ENCODE measurements at places on chromosomes 5 and 9. TPM values are rescaled to one million over a fixed set of nuclear protein-coding genes. Genes with fewer than 3 reads are reported as not detected.

DNA sequence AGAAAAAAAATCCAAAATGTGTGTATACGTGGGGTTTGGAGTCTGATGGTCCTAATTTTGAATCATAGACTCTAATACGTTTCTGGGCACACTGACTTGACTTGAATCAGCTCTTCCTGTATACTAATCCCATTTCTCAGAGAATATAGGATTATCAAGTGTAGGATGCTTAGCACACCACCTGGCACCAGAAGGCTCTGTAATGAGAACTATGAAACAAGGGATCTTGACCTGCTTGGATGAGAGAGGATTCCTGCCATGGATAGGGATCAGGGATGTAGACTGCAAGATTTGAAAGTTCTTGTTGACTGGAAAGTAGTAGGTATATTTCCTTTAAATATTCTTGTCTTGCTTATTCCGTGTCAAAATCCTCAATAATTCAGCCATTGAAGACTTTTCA lies 7.8 kb downstream of the HSPA4 start:
- no peak for DNase-seq

Gene OR13C5
- total RNA-seq, result not detected

DNA sequence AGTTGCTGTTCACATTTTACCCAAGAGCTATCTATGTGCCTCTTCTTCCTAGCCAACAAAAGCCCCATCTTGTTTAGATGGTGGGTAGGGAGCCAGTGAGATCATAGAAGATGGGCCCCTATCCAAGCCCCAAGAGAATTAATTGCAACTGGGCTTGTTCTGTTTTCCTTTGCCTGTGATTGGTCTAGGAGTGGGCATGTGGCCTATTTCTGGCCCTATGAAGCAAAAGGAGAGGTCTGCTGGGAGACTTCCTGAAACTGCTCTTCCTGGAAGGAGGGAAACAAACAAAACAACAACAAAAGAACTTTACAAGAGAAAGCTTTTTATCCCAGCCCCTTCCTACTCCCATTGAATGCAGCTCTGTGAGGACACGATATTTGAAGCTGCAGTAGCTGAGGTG lies 32.5 kb upstream of the ALDOB start:
- DNase-seq, result no peak

GRCh38 chr5:42057254-42057690 lies 132.2 kb downstream of the FBXO4 start:
- DNase-seq, result peak; percentile 60

Gene DMRT3
- not detected for total RNA-seq

DNA sequence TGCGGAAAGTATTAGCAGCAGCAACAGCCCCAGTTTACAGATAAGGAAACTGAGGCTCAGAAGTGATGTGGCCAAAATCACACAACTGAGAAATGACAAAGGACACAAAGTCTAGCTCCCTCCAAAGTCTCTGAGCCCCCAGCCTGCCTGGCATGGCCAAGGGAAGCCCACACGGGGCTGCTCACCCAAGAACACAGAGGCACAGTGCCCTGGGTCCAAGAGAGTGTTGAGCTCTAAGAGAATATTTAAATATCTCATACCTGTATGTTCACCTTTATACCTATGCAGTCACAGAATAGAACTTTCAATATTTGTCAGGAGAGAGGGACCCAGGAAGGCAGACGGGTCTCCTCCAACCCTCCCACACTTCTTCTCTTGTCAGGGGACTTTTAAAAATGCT lies 16.6 kb downstream of the VAV2 start:
- no peak for DNase-seq

DNA sequence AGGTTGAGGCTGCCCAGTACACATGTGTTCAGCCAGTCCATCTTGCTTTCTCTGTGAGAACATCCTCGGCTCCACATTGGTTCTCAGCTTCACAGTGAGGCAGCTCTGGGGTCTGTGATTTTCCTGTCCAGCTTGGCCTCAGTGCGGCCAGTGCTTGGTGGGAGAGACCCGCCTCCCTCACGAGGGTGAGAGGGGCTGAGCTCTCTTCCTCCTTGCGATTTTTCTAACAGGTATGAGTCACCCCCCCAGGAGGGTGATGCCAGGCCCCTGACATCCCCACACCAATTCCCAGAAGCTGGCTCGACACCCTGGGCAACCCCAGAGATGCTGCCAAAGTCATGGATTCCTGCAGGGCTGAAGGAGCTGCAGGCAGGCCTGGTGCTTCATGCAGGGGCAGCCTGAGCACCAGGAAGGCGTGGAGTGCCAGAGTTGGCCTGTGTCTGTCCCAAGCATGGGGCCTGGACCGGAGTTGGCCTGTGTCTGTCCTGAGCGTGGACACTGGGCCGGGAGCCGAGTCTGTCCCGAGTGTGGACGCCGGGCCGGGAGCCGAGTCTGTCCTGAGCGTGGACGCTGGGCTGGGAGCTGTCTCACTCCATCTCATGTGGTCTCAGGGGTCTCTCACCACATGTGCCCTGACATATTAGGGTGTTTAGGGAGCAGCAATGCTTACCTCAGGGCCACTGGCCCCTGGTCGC lies 408.6 kb upstream of the IRX4 start:
- DNase-seq, result no peak

Gene IFNA10
- not detected for total RNA-seq

- peak; percentile 71 for DNase-seq
Observed at GRCh38 chr9:132651259-132651658, 18.5 kb downstream of the DDX31 start.

DNA sequence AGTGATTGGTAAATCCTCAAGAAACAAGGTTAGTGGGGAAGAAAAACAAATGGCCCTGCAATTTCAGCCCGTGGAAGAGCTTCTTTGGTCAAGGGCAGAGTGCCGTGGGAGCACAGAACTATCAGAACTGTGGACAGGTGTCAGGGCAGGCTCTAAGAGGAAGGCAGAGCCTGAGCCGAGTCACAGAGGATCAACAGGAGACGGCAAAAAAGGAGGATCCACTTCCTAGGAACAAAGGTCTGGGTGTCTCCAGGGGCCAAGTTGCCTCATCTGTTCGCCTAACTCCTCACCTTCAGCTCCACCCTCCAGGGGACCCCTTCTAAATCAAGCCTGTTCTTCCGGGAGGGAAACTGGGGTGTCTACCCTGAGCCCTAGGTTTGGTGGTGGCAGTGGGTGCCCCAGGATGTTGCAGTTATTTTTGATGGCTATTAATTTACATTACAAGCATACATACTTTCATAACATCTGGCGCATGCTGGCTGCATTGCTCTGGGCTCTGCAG lies 88.0 kb downstream of the FEM1C start:
- no peak for DNase-seq

GRCh38 chr5:68318955-68319705 lies 103.6 kb downstream of the PIK3R1 start:
- peak; percentile 91 for DNase-seq

GRCh38 chr9:29208670-29209069 lies 1635.4 kb upstream of the C9orf72 start:
- DNase-seq, result no peak

- DNase-seq, result no peak
Observed at GRCh38 chr5:135231289-135231688, 167.7 kb downstream of the MACROH2A1 start.

DNA sequence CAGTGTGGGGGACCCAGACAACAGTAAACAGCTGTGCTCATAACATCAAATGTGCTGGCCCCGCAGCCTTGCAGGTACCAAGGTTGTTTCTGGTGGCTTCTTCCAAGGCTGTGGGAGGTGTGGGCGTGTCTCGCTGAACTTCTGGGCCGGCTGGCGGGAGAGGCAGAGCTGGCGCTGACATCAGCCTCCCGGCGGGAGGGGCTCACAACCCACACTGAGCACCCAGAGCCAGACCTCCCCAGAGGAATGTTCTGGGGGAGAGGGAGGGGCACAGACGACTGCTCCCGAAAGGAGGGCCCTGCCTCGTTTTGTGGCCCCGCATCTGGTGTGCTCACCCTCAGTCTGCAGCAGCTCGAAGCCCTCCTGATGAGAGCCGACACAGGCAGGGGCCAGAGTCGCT lies 6.9 kb upstream of the SLC12A7 start:
- DNase-seq, result no peak

DNA sequence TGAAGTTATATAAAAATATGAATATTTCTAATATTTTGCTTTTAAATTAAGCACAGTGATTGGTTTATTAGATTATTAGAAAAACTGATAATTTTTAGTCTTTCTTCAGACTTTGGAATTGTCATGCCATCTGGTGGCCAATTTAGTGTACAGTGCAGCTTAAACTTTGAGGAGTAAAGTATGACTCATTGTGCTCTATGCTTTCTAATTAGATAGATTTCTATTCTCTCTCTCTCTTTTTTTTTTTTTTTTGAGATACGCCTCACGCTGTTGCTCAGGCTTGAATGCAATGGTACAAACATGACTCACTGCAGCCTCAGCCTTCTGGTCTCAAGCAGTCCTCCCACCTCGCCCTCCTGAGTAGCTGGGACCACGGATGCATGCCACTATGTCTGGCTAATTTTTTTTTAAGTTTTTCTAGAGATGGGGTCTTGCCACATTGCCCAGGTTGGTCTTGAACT lies 42.1 kb upstream of the GPR21 start:
- peak; percentile 29 for DNase-seq

DNA sequence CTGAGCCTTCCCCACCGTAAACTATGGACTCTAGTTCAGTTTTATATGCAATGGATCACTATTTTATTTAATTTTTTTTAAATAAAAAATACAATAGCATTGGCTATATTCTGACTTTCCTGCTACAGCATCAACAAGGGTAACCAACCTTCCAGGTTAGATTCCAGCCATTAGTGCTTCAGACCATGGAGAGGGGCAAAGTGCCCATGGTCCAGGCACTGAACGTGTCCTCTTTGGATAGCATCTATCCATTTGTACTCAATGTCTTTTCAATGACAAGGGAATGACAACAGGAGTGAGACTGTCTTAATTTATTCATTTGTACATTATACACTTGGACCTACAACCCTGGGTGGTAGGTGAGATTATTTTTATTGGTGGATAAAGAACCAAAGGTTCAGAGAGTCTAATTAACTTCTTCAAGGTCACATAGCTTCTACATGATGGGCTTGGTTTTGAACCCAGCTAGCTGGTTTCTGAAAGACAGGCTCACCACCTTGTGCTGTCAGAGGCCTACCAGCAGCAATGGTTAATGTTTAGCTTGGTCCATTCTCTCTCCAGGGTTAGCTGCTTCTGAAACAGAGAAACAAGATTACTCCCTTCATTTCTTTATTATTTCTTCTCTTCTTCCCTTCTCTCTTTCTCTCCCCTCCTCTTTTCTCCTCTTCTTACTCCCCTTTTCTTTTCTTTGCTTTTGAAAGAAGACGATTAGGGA lies 11.5 kb downstream of the TMEM171 start:
- no peak for DNase-seq

Gene CDH9
- total RNA-seq, result not detected

DNA sequence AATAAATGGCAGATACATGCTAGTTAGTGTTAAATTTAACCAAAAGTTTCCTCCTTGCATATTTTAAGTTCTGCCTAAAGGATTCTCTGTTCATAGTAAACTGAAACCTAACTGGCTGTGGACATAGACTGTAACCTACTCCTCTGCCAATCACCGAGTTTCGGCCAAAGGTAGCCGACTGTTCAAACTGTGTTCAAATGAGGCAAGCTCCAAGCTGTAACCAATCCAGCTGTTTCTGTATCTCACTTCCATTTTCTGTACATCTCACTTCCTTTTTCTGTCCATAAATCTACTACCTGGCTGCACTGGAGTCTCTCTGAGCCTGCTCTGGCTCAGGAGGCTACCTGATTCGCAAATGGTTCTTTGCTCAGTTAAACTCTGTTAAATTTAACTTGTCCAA lies 44.1 kb downstream of the KCNV2 start:
- DNase-seq, result no peak

GRCh38 chr5:91787718-91788117 lies 404.6 kb upstream of the ARRDC3 start:
- DNase-seq, result no peak

Gene PCDHGA8
- total RNA-seq, result not detected

GRCh38 chr5:159178978-159179377 lies 30.4 kb downstream of the RNF145 start:
- peak; percentile 31 for DNase-seq

DNA sequence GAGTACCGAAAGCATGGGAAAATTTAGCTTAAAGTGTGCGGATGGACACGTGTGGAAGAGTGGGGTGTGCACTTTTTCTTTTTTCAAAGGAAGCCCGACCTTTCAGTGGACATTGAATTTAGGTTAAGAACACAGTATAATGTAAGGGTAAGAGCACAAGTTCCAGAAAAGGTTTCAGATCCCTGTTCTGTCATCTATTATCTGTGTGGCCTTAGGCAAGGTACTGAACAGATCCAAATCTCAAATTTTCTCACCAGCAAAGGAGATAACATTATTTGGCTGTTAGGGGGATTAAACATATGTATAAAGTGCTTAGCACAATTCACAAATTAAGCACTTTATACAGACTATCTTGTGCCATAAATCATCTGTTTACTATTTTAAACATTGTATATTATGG lies 441.0 kb downstream of the SPOCK1 start:
- no peak for DNase-seq

GRCh38 chr5:9160747-9161146 lies 385.1 kb downstream of the SEMA5A start:
- no peak for DNase-seq

- DNase-seq, result no peak
Observed at GRCh38 chr9:105887679-105888078, 193.3 kb downstream of the TMEM38B start.

- no peak for DNase-seq
Observed at GRCh38 chr9:132628746-132629145, 41.0 kb downstream of the DDX31 start.

DNA sequence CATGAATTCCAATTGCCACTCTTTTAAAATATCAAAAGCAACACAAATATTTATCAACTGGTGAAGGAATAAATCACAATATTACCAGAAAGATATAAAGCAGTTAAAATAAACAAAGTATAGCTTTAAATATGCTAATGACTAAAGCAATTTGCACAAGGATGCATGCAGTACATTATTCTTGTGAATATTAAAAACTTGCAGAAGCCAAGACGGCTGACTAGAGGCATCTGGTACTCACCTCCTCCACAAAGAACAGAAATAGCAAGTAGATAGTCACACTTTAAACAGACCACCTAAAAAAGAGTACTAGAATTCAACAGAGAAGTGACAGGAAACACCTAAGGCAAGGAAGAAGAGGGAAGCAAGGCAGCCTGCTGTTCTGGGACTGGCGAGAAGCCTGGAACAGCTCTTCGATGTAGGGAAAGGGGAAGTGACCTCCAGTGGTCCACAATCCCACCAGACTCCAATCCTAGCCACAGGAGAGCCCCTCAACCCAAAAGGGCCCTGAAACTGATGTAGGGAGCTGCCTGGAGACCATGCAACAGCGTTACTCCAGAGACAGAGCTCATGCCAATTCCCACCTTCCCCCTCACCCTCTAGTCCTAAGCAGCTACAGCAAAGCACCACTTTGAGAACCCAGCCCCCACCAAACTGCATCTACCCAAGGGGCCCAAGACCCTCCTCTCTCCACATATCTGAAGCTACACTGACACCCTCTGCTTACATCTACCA lies 86.3 kb downstream of the LPAR1 start:
- no peak for DNase-seq
